LoVo (cell line): ENCODE measurements at places on chromosomes 5 and 9.

DNA sequence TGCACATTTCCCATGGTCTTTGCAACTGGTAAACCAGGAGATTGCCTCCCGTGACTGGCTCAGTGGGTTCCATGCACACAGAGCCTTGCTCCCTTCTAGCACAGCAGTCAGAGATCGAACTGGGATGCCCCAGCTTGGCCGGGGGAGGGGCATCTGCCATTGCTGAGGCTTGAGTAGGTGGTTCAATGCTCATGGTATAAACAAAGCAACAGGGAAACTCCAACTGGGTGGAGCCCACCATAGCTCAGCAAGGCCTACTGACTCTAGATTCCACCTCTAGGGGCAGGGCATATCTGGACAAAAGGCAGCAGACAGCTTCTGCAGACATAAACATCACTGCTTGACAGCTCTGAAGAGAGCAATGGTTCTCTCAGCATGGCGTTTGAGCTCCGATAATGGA, 67.0 kb upstream of the PPP1R2B start:
- DNase-seq, result no peak

DNA sequence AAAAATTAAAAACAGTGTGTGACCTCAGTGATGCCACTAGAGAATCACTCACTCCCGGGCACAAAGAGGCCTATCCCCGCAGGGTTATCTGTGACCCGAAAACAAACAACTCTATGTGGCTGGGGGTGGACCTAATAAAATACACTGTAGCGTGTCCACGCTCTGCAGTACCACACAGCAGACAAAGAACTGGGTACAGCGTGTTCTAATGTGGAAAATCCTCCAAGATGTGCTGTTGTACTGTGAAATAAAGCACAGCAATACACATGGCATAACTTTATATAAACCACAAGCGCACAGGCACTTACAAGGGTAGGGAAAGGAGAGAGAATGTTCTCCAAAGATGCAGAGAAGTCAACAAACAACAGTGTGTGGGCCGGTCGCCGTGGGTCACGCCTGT, 8.1 kb upstream of the SLC34A1 start:
- no peak for DNase-seq

DNA sequence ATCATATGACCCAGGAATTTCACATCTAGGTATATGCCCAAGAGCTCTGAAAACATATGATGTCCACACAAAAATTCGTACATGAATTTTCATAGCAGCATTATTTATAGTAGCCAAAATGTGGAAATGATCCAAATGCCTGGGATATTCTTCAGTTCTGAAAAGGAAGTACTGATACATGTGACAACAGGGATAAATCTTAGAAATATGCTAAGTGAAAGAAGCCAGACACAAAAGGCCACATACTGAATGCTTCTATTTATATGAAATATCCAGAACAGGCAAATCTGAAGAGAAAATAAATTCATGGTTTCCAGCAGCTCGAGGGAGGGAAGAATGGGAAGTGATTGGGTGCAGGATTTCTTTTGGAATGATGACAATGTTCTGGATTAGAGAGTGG, 16.8 kb upstream of the ZBTB43 start:
- DNase-seq, result no peak

- no peak for DNase-seq
These were observed 200.4 kb downstream of the ARRDC3 start for GRCh38 chr5:91182763-91183162.

GRCh38 chr5:142221091-142221860, 103.5 kb downstream of the SPRY4 start:
- no peak for DNase-seq

- DNase-seq, result no peak
These were observed 676 bp downstream of the NOL6 start for GRCh38 chr9:33472881-33473615.

DNA sequence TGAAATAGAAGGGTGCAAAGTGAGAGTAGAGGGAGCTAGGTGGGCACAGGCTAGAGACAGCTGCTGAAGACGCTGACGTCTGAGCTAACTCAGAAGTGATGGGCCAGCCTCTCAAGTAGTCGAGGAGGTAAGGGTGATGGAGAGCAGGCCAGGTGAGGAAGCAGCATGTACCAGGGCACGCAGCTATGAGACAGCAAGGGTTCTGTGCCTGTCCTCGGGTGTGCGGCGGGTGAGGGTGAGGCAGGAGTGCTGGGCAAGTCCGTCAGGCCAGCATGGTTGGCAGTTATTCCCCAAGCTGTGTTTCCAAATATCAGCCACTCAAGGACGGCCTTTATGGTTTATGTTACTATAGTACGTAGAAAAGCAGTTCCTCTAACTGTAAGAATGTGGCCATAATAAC, 6.2 kb downstream of the RMND5B start:
- no peak for DNase-seq
